ENCODE measurements at places on chromosomes 3 and 15. TPM values are rescaled to one million over a fixed set of nuclear protein-coding genes. Genes with fewer than 3 reads are reported as not detected.
A peak's percentile ranks its signal among the peaks of the same experiment; 100 is the strongest.

DNA sequence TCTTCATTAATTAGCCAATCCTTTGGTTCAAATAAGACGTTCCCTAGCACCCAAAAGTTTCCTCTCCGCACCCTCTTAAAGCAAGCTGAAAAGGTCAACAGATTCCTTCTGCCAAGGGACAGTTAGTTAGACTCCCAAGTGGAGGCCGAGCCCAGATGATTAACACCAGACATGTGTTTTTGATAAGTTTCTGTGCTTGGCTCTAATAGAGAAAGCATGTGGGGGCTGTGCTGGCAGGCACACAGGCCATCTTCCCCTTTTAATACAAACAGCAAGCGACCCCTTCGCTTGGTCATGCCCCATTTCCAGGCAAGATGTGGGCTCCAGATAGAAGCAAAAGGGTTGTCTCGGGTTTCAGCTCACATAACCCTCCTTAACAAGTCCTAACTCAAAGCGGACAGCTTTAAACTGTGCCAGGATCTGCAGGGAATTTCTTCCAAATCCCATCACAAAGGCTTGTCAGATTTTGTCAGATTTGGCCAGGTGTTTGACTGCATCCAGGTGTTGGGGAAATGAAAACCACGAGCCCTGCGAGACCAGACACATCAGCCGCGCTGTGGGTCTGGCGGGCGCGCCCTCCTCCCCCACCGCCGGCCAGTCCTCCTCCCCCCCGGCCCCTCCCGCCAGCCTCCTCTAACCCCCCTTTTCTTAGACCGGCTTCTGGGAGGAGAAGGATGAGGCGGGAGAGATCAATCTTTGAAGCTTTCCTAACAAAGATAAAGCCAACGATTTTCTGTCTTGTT lies 3.3 kb downstream of the HES1 start:
- no peaks in the 10 kb centered on the region for H3K27me3 ChIP-seq
- DNase-seq: no peak
- peak overlapping the region; percentile 98 for H3K27ac ChIP-seq
- H3K4me3 ChIP-seq: peak overlapping the region; percentile 74

The WDR93 gene
- 0.13 TPM for total RNA-seq

The SUCLG2 gene
- total RNA-seq: 60.6 TPM

- H3K36me3 ChIP-seq: no peaks in the 10 kb centered on the region
- DNase-seq: no peak
- peaks cover 38% of the 10 kb centered on the region for H3K4me1 ChIP-seq
- H3K27ac ChIP-seq: peak overlapping the region; percentile 92
Observed at GRCh38 chr3:57755368-57755675, 787 bp upstream of the SLMAP start.

- peaks cover 30% of the 10 kb centered on the region for H3K4me1 ChIP-seq
- H3K27me3 ChIP-seq: no peaks in the 10 kb centered on the region
- no peak overlapping the region for H3K4me3 ChIP-seq
- H3K36me3 ChIP-seq: no peaks in the 10 kb centered on the region
- peak; percentile 95 for DNase-seq
Observed at GRCh38 chr3:11185564-11186317, 31.4 kb downstream of the HRH1 start.

DNA sequence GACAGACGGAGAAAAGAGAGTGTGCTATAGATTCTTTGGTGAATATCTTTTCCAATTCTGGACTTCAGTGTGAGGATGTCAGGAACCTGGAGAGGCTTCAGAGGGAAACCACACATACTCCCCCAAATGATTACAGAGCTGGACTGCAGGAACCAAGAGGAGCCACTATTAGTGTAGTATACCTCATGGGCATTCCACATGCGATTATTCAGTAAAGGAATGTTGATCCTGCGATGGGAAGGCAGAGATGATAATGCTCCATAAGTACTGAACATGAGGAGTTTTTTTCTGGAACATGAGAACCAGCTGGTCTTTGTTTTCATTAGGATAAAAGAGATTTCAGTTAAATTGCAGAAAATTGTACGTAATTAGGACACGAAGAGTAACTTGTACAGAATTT lies 18.7 kb downstream of the STARD9 start:
- H3K4me1 ChIP-seq: peaks cover 22% of the 10 kb centered on the region
- peak overlapping the region; percentile 76 for H3K27ac ChIP-seq
- H3K4me3 ChIP-seq: no peak overlapping the region
- peaks cover 11% of the 10 kb centered on the region for H3K36me3 ChIP-seq
- no peaks in the 10 kb centered on the region for H3K27me3 ChIP-seq
- no peak for DNase-seq

The SH2D7 gene
- total RNA-seq: not detected

The LMAN1L gene
- total RNA-seq: not detected

- no peaks in the 10 kb centered on the region for H3K4me1 ChIP-seq
- no peaks in the 10 kb centered on the region for H3K27me3 ChIP-seq
- no peak overlapping the region for H3K4me3 ChIP-seq
- H3K36me3 ChIP-seq: no peaks in the 10 kb centered on the region
- H3K27ac ChIP-seq: no peak overlapping the region
Observed at GRCh38 chr3:74808506-74809275, 194.2 kb upstream of the CNTN3 start.

The PLA2G4D gene
- total RNA-seq: not detected

The CLDN16 gene
- total RNA-seq: not detected

DNA sequence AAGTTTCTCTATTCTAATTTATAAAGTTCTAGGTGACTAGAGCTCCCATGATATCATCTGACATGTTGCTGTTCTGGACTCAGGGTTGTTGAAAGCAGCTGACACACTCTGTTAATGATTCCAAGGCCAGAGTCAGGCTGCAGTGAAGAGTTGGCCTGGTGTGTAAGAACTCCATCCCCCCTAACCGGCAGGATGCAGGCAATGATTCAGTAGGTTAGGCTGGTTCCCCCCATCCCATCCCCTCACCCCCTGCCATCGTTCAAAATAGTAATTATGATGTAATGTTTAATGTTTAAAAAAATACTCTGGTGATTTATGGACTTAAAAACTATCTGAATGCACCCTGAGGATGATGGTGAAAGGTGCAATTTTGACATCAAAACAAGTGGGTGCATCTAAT lies 4.6 kb upstream of the TRIM71 start:
- no peak for DNase-seq
- no peaks in the 10 kb centered on the region for H3K36me3 ChIP-seq
- H3K4me1 ChIP-seq: peaks cover 16% of the 10 kb centered on the region
- H3K4me3 ChIP-seq: no peak overlapping the region
- H3K27me3 ChIP-seq: peaks cover 20% of the 10 kb centered on the region
- no peak overlapping the region for H3K27ac ChIP-seq

The TAGLN3 gene
- 1.7 TPM for total RNA-seq

The CYP1A2 gene
- not detected for total RNA-seq

- peaks cover 86% of the 10 kb centered on the region for H3K4me1 ChIP-seq
- no peak overlapping the region for H3K27ac ChIP-seq
- H3K4me3 ChIP-seq: no peak overlapping the region
- DNase-seq: no peak
- H3K36me3 ChIP-seq: no peaks in the 10 kb centered on the region
Observed at GRCh38 chr15:99574502-99574901, 8.7 kb downstream of the MEF2A start.

The WNT7A gene
- total RNA-seq: not detected

DNA sequence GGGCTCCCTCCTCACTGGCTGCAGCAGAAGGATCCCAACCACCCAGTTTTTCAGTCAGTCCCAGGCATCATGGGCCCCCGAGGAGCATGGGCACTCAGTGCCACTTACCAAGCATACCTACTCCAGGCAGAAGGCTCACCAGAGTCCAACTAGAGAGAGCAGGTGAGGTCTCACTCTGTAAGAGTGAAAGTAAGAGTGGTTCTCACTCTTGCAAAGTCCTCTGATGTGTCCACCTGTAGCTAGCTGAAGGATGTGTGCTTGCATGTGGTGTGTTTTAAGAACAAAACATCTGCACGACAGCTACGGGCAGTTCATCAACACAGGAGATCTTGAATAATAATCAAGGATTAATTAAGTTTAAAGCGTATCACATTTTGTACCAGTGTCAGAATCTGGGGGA lies 49.7 kb downstream of the CCK start:
- no peak overlapping the region for H3K27ac ChIP-seq
- H3K27me3 ChIP-seq: no peaks in the 10 kb centered on the region
- H3K36me3 ChIP-seq: peaks cover 62% of the 10 kb centered on the region
- H3K4me1 ChIP-seq: peaks cover 15% of the 10 kb centered on the region

The CKMT1A gene
- 0.17 TPM for total RNA-seq

GRCh38 chr3:69683082-69683806 lies 56.0 kb upstream of the MITF start:
- no peak for DNase-seq
- H3K36me3 ChIP-seq: no peaks in the 10 kb centered on the region
- no peaks in the 10 kb centered on the region for H3K27me3 ChIP-seq
- H3K27ac ChIP-seq: no peak overlapping the region
- no peak overlapping the region for H3K4me3 ChIP-seq
- H3K4me1 ChIP-seq: peaks cover 23% of the 10 kb centered on the region

GRCh38 chr15:41466711-41467110 lies 27.0 kb upstream of the ITPKA start:
- no peaks in the 10 kb centered on the region for H3K4me1 ChIP-seq
- DNase-seq: no peak
- H3K36me3 ChIP-seq: peaks cover 69% of the 10 kb centered on the region
- no peaks in the 10 kb centered on the region for H3K27me3 ChIP-seq
- no peak overlapping the region for H3K27ac ChIP-seq

GRCh38 chr3:187292631-187293515 lies 1.3 kb upstream of the MASP1 start:
- H3K27ac ChIP-seq: no peak overlapping the region
- DNase-seq: peak; percentile 26
- H3K4me3 ChIP-seq: no peak overlapping the region
- no peaks in the 10 kb centered on the region for H3K27me3 ChIP-seq
- H3K36me3 ChIP-seq: no peaks in the 10 kb centered on the region
- H3K4me1 ChIP-seq: peaks cover 31% of the 10 kb centered on the region

- H3K27ac ChIP-seq: peak overlapping the region; percentile 41
- H3K36me3 ChIP-seq: no peaks in the 10 kb centered on the region
- H3K4me3 ChIP-seq: no peak overlapping the region
- peaks cover 24% of the 10 kb centered on the region for H3K4me1 ChIP-seq
- no peaks in the 10 kb centered on the region for H3K27me3 ChIP-seq
Observed at GRCh38 chr15:92878593-92879053, 21.5 kb upstream of the CHD2 start.

DNA sequence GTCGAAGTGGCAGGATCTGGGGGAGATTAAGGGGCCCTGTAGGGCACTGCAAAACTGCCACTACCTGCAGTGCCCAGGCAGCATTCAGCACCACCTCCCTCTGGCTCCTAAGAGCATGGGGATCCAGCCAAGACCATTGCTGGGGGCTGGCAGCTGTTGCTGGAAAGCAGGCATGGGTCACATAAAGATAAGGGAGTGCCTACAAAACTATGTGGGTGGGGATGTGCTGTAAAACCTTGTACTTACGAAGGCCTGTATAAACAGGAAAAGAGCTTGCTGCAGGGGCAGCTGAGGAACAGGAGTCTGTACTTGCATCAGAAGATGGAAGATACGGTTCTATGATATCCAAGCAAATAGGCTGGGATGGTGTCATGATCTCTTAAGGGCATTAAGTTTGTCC lies 27.1 kb downstream of the IL20RB start:
- no peaks in the 10 kb centered on the region for H3K4me1 ChIP-seq
- no peaks in the 10 kb centered on the region for H3K27me3 ChIP-seq
- H3K36me3 ChIP-seq: no peaks in the 10 kb centered on the region
- DNase-seq: no peak
- no peak overlapping the region for H3K4me3 ChIP-seq

The SCAMP2 gene
- 73.2 TPM for total RNA-seq

The GPR27 gene
- 2.5 TPM for total RNA-seq

The ZBED2 gene
- not detected for total RNA-seq

GRCh38 chr15:74383695-74384565 lies 16.5 kb upstream of the CYP11A1 start:
- DNase-seq: no peak
- H3K4me3 ChIP-seq: no peak overlapping the region
- H3K36me3 ChIP-seq: no peaks in the 10 kb centered on the region
- no peaks in the 10 kb centered on the region for H3K27me3 ChIP-seq

GRCh38 chr3:127647166-127647844 lies 18.3 kb downstream of the PODXL2 start:
- no peak overlapping the region for H3K27ac ChIP-seq
- H3K27me3 ChIP-seq: no peaks in the 10 kb centered on the region
- no peak overlapping the region for H3K4me3 ChIP-seq
- no peaks in the 10 kb centered on the region for H3K36me3 ChIP-seq

The TRAIP gene
- total RNA-seq: 0.84 TPM

GRCh38 chr3:177050501-177051237 lies 146.6 kb downstream of the TBL1XR1 start:
- H3K4me1 ChIP-seq: peaks cover 26% of the 10 kb centered on the region
- DNase-seq: no peak
- H3K4me3 ChIP-seq: no peak overlapping the region
- peaks cover 39% of the 10 kb centered on the region for H3K36me3 ChIP-seq
- no peak overlapping the region for H3K27ac ChIP-seq

- H3K4me1 ChIP-seq: no peaks in the 10 kb centered on the region
- peak overlapping the region; percentile 10 for H3K4me3 ChIP-seq
- H3K27me3 ChIP-seq: no peaks in the 10 kb centered on the region
- no peak overlapping the region for H3K27ac ChIP-seq
- no peak for DNase-seq
- H3K36me3 ChIP-seq: no peaks in the 10 kb centered on the region
Observed at GRCh38 chr3:89571298-89571697, 463.9 kb downstream of the EPHA3 start.

The TMPRSS7 gene
- total RNA-seq: not detected

- H3K36me3 ChIP-seq: no peaks in the 10 kb centered on the region
- no peaks in the 10 kb centered on the region for H3K27me3 ChIP-seq
- peak; percentile 82 for DNase-seq
- H3K27ac ChIP-seq: no peak overlapping the region
- H3K4me3 ChIP-seq: no peak overlapping the region
Observed at GRCh38 chr15:33292717-33293307, 18.0 kb upstream of the RYR3 start.

The PP2D1 gene
- not detected for total RNA-seq

- no peak for DNase-seq
- no peaks in the 10 kb centered on the region for H3K27me3 ChIP-seq
- no peak overlapping the region for H3K4me3 ChIP-seq
Observed at GRCh38 chr3:36521007-36521379, 140.7 kb downstream of the STAC start.

DNA sequence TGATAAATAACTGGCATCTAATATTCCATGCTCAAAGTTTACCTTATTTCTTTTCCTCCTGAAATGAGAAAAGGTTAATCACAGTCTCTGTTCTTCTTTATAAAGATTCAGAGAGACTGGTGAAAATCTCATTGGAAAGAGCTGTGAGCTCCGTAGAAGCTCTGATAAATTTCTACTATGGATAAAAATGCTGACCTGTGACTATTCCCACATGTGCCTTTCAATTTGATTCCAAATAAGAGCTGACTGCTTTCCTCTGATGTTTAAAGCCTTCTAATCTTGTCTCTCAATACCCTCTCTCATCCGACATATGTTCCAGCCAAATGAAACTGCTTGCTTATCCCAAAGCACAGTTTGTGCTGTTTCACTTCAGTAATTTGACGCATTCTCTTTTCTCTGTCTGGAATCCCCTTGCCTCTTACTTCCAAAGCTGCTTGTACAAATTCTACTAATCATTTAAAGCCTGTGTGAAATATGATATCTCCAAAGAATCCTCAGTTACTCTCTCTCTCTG lies 130.1 kb downstream of the RTP4 start:
- no peaks in the 10 kb centered on the region for H3K4me1 ChIP-seq
- no peak overlapping the region for H3K27ac ChIP-seq
- DNase-seq: peak; percentile 12

- peaks cover 30% of the 10 kb centered on the region for H3K4me1 ChIP-seq
- H3K4me3 ChIP-seq: peak overlapping the region; percentile 97
- H3K27me3 ChIP-seq: no peaks in the 10 kb centered on the region
- no peak for DNase-seq
- H3K27ac ChIP-seq: peak overlapping the region; percentile 100
Observed at GRCh38 chr3:56681984-56682461, 1.0 kb downstream of the TASOR start.

The IL17RC gene
- total RNA-seq: 42.2 TPM

The ANKRD63 gene
- not detected for total RNA-seq

Measured in esophagus muscularis mucosa (tissue), 4 donors.